ENCODE measurements at places on chromosomes 2 and 18. TPM values are rescaled to one million over a fixed set of nuclear protein-coding genes. Genes with fewer than 3 reads are reported as not detected.

Gene ALPP
- total RNA-seq: not detected

DNA sequence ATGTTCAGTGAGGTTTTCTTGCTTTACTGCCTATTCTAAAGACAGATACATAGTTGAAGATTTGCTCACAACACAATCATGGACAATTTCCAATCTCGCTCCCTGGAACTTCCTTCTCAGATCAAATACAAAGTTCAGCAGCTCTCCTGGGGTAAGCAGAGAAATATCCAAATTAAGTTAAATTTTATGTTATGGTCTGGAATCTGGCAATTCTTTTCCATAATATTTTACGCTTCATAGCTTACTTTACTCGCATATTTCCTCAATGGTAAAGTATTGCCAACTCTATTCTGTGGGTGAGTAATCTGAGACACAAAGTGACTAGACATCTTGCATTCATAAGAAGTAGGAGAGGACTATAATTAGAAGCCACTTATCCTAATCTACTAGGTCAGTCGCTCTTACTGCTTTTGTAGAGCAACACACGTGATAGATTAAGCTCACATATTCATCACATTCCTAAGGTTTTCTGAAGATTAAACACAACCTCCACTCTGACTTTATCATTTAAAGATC lies 529.4 kb downstream of the CCDC85A start:
- DNase-seq: no peak

GRCh38 chr2:15614545-15615300 lies 23.1 kb downstream of the DDX1 start:
- DNase-seq: no peak

Gene SMYD1
- total RNA-seq: not detected

Gene DSG1
- total RNA-seq: not detected

DNA sequence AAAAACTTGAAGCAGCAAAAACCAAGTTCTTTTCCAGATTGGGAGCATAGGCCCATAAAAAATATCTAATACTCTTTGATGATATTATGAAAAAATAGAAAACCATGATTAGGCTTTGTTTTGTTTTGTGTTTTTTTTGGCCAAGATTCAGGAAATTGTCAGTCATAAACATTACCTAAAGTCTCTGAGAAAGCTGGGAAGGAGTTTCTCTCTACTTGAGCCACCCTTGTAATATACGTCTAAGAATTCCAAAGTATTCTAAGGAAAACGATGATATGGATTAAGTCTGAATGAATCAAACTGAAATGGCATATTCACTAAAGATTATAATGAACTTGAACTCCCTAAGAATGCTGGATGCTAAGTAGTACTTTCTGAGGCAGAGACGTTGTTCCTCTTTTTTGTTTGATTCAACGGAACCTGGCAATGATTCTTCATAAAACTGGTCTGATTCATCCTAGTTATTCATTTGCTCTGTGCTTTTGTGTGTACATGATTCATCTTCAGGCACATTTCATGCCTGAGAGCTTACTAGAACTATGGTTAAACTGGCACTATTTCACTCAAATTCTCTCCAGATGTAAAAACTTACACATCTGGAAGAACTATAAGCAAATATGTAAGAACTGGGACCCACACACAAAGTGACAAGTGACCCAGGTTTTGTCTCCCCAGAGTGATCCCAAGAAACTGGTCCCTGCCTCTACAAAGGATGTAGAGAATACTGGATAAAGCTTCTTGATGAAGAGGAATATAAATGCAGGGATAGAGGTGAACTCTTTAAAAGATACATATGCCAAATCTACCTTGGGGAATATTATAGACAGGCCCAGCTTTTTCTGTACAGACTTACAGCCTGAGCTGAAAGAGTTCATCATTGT lies 159.7 kb downstream of the DOCK10 start:
- DNase-seq: no peak

Gene SERPINB5
- total RNA-seq: not detected

Gene KLHL29
- 2.5 TPM for total RNA-seq

Gene LYPD6
- not detected for total RNA-seq

DNA sequence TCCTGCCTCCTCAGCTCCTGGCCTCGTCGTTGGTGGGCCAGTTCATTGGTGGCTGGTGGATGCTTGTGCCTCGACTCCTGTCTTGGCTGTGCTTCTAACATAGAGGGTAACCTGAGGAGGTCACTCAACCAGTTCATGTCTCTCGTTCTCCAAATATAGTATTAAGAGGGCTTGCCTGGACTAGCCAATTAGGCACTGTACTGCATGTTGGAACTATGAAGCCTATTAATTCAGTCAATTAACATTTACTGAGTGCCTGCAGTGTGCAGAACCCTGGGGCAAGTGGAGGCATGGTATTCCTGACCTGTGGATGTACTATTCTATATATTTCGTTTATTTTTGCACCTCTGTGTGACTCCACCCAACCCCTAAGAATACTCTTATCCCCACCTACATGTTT lies 89.9 kb upstream of the PELI1 start:
- no peak for DNase-seq

Gene CLEC4F
- total RNA-seq: not detected

DNA sequence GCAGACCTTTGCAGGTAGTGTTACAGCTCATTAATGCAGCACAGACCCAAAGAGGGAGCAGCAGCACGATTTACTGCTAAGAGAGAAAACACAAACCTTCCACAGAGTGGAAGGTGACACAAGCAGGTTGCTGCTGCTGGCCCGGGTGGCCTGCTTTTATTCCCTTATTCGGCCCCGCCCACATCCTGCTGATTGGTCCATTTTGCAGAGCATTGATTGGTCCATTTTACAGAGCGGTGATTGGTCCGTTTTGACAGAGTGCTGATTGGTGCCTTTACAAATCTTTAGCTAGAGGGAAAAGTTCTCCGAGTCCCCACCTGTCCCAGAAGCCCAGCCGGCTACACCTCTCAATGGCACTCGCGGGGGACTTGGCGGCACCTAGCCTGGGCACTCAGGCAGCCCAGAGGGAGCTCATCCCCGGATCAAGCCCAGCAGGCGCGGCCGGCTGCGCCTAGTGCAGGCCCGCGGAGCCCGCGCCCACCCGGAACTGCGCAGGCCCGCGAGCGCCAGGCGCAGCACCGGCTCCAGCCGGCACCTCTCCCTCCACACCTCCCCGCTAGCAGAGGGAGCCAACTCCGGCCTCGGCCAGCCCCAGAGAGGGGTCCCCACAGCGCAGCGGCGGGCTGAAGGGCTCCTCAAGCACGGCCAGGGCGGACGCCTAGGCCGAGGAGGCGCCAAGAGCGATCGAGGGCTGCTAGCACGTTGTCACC lies 825.6 kb upstream of the HS6ST1 start:
- no peak for DNase-seq

DNA sequence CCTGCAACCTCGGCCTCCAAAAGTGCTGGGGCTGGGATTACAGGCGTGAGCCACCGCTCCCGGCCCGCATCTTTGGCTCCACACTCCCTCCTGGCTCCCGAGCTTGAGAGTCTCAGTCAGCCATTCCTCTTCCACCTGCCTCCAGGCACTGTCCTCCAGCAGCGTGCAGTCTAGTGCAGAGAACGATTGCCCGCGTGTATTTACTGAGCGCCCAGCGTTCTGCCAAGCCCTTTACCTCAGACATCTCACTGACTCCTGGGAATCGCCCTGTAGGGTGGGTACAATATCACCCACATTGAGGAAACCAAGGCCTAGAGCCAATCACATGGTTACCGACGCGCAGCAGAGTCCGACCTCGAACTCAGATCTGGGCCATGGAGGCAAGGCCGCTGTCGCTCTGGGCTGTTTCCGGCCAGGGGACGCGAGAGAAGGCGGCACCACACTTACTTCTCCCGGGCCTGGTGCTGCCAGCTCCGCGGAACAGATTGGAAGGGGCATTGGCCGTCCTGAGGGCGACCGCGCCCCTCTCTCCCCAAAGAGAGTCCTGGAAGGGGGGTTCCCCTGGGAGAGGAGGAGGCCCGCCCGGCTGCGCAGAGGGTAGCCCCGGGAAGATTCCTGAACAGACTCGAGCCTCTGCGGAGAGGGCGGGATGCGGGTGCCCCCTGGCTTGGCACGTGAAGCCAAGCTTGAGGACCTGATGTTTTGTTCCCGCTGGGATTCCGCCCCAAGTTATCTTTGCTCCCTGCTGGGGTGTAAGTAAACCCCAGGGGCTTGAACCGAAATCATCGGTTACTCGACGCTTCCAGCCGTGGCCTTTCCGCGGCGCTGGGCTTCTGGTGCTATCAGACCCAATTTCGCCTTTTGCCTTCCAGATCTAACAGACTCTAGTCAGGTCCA lies 5.2 kb upstream of the DLX2 start:
- DNase-seq: no peak

Gene FIGN
- not detected for total RNA-seq

Gene SLC25A52
- not detected for total RNA-seq

Gene ZNF2
- total RNA-seq: 0.53 TPM

DNA sequence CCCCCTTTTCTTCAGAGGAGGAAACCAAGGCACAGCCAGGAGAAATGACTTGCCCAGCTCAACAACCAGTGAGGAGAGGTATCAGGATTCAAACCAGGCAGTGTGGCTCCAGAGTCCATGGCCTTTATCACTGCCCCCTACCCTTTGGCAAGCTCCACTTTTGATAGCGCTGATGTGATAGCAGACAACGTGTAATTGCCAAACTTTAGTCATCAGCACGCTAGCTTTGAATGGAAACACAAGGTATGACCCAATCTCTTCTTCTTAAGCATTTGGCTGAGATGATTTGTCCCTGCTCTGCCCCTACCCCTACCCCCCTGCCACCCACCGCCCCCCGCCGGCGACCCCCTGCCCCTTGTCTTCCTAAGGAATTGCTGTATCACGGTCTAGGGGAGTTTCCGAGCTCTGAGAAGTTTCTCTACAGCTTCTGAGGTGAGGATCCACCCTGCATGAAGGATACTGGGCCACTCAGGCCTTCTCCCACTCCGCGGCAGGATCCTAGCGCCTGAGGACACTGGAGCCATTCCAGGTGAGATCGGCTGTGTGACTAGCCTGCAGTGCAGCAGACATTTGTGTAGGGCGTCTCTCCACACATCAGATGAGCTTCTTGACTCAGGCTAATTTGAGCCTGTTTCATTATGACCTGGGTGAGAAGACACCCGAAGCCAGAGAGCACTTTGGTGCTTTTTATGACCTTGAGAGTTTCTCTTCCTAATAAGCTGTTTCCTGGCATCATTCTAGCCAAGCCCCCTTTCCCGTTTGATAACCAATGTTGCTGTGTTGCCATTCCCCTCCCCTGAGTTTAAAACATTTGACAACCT lies 75.1 kb upstream of the MAP4K4 start:
- DNase-seq: no peak

DNA sequence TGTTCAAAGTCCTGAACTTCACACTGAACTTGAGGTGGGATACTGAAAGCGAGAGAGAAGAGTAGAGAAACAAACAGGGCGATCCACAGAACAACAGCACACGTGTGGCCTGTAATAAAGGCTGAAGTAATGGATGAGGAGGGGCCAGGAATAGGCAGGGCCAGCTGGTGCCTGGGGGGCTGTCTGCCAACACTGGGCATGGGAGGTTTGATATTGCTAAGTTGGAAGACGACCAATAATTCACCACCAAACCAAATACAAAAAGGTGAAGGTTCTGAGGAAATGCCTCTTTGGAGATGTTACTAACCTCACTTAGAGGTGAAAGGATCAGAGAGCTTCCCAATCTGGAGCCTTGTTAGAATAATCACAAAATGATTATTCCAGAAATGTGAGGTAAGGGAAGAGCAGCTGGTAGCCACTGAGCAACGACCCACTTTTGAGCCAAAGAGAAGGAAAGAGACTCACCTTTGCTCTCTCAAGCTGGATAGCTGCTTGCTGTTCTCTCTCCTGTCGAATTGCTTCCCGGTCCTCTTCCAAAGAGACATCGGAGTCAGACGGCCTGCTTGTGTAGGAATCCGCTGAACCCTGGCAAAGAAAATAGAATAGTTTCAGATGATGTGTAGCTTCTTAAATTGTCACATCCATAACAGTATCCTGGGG lies 54.7 kb upstream of the ARL5A start:
- no peak for DNase-seq

DNA sequence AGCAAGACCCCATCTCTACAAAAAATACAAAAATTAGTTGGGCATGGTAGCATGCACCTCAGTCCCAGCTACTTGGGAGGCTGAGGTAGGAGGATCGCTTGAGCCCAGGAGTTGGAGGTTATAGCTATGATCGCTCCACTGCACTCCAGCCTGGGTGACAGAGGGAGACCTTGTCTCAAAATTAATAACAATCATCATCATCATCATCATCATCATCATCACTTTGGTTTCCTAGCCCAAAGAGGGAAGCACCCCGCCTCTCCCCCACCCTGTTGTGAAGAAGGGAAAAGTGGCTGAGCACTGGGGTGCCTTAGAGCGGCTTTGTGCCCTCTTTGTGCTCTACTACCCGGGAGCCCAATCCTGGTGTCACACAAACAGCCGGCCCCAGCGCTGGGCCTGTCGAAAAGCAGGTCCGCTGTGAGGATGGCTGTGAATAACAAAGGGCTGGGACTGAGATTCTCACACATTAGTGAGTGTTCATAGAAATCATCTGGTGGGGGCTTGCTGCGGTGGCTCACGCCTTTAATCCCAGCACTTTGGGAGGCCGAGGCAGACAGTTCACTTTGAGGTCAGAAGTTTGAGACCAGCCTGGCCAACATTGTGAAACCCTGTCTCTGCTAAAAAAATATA lies 42.6 kb upstream of the ASXL2 start:
- no peak for DNase-seq

- no peak for DNase-seq
Measured at GRCh38 chr2:24022975-24023575, 13.2 kb downstream of the MFSD2B start.

DNA sequence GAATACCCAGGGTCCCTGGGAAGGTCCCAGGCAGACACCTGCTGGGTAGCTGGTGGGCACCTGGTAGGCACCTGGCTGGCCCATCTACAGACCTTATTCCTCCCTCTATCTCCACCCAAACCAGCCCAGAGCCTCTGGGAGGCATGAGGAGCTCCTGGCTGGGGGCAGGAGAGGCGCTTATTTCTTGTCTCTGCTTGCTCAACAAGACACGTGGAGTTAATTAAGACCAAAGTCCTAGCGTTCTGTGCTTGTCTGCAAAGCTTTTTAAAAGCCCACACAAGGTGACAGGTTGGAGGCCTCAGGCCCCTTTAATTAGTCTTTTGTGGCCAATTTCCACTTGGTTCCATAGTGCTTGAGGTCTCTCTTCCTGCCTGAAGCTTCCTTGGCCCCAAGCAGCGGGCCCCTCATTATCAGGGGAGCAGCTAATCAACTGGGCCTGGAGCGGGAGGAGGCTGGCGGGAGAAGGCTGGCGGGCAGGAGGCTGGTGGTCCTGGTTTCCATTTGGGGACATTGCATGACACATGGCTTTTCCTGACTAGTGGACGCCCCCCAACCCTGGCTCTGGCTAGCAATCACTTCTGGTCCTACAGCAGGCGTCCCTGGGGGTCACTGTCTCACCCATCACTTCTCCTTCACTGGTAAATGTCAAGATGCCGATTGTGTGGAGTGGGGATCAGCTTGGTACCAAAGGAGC lies 65.4 kb upstream of the HDAC4 start:
- DNase-seq: no peak

DNA sequence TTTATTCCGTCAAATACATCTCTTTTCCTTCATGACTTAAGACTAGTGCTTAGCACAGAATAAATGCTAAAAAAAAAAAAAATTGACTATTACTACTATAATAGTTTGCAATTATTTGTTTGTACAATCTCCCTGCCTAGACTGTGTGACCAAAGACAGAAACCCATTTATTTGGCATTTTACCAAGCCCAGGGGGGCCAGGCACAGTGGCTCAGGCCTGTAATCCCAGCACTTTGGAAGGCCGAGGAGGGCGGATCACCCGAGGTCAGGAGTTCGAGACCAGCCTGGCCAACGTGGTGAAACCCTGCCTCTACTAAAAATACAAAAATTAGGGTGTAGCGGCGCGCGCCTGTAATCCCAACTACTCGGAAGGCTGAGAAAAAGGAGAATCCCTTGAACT lies 1.4 kb downstream of the ASB3 start:
- DNase-seq: no peak

- no peak for DNase-seq
Measured at GRCh38 chr2:239309398-239310245, 91.2 kb downstream of the HDAC4 start.

All from CD4-positive, alpha-beta T cell (primary cell).